Activated T-helper 1 cell treated with anti-CD3 and anti-CD28 coated beads, Interleukin-12 subunit alpha, Interleukin-12 subunit beta, Interleukin-2, Interleukin-4 antibody, amounts not matched to agents 30 ng/mL and 10 ng/mL and 1 ng/mL, durations not matched to agents 14 hours and 24 hours and 36 hours (primary cell): ENCODE measurements at places on chromosomes 16 and 17. TPM values are rescaled to one million over a fixed set of nuclear protein-coding genes. Genes with fewer than 3 reads are reported as not detected.

GRCh38 chr17:2685696-2686095 lies 25.9 kb downstream of the CLUH start:
- no peaks in the 10 kb centered on the region for H3K27me3 ChIP-seq
- H3K27ac ChIP-seq, result no peak overlapping the region
- H3K4me3 ChIP-seq, result no peak overlapping the region
- DNase-seq, result no peak

DNA sequence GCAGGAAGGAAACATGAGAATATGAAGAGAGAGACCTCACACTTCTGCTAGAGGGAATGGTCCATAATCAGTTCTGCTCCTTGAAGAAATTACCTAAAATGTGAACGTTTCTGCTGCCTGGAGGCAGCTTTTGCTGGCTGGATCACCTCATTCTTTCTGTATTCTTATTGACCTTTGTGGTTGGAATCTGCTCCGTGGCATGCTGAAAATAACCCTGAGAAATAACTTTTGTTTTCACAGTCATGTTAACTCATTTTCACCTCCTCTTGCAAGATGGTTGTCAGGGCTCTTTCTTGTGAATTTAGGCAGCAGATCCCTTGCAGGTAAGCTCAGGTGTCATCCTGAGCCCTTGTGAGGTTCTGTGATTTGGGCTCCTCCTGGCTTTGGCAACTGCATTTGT lies 70.2 kb downstream of the IRF8 start:
- H3K4me1 ChIP-seq, result peaks cover 37% of the 10 kb centered on the region
- H3K36me3 ChIP-seq, result peaks cover 7% of the 10 kb centered on the region
- DNase-seq, result no peak
- H3K4me3 ChIP-seq, result no peak overlapping the region
- H3K27ac ChIP-seq, result peak overlapping the region; percentile 18

DNA sequence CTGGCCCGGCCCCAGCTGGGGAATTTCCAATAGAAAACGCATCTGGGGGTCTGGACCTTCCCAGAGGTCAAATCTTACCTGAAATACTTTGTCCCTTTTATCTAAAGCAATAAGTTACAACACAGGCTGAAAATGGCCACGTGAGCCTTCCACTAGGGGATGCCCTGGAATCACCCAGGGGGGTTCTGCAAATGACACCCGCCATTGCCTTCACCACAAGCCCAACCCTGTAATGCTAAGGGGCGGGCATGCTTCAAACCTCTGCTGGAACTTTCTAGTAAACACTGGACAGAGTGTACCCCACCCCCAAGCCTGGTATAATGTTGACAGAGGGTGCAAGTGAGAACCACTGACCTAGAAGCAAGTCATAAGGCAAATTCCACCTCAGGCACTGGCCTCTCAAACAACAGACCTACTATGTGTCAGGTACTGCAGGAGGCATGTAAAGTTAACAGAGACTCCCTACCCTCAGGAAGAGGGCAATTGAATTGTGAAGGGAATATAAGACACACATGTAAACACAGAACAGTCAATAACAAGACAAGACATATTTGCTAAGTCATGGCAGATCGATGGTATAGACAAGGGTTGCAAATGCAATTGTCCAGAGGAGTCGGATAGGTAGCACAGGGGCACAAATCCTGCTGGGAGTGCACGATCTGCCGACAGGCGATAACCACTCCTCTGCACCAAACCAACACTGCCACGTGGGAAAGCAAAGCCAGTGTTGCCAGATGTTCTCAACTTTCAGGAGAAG lies 59.0 kb downstream of the ARHGAP17 start:
- no peaks in the 10 kb centered on the region for H3K4me1 ChIP-seq
- peaks cover 54% of the 10 kb centered on the region for H3K36me3 ChIP-seq
- DNase-seq, result no peak
- H3K27me3 ChIP-seq, result no peaks in the 10 kb centered on the region

- no peak overlapping the region for H3K4me3 ChIP-seq
- H3K36me3 ChIP-seq, result no peaks in the 10 kb centered on the region
- DNase-seq, result no peak
- no peaks in the 10 kb centered on the region for H3K4me1 ChIP-seq
Observed at GRCh38 chr17:69192754-69193153, 35.9 kb downstream of the ABCA10 start.

DNA sequence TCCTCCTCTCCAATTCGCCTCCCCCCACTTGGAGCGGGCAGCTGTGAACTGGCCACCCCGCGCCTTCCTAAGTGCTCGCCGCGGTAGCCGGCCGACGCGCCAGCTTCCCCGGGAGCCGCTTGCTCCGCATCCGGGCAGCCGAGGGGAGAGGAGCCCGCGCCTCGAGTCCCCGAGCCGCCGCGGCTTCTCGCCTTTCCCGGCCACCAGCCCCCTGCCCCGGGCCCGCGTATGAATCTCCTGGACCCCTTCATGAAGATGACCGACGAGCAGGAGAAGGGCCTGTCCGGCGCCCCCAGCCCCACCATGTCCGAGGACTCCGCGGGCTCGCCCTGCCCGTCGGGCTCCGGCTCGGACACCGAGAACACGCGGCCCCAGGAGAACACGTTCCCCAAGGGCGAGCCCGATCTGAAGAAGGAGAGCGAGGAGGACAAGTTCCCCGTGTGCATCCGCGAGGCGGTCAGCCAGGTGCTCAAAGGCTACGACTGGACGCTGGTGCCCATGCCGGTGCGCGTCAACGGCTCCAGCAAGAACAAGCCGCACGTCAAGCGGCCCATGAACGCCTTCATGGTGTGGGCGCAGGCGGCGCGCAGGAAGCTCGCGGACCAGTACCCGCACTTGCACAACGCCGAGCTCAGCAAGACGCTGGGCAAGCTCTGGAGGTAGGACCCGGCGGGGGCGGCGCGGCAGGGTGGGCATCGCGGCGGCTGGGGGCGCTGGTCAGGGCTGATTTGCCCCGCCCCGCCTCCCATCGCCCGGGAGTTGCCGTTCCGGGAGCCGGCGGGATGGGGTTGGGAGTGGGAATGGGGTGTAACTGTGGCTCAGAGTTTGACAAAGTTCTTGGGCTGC lies 567 bp downstream of the SOX9 start:
- no peak overlapping the region for H3K27ac ChIP-seq
- DNase-seq, result no peak
- no peak overlapping the region for H3K4me3 ChIP-seq
- H3K4me1 ChIP-seq, result no peaks in the 10 kb centered on the region
- H3K36me3 ChIP-seq, result peaks cover 2% of the 10 kb centered on the region

DNA sequence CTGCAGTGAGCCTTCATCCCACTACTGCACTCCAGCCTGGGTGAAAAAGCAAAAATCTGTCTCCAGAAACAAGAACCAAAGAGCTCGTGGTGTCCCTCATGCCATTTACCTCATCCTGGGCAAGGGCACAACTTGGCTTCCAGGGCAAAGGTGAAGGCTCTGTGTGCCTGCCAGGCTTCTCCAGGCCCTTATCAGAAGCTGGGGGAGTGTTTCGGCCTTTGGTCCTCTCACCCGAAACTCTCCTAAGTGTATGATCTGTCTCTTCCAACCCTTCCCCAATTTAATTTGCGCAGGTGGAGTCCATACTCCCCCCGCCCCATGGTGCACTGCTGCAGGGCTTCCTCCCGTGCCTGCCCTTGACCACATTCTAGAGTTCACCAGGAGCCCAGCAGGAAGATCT lies 1.1 kb downstream of the CES2 start:
- DNase-seq, result no peak
- H3K4me3 ChIP-seq, result peak overlapping the region; percentile 96
- peak overlapping the region; percentile 41 for H3K27ac ChIP-seq
- no peaks in the 10 kb centered on the region for H3K27me3 ChIP-seq

- H3K27me3 ChIP-seq, result peaks cover 18% of the 10 kb centered on the region
- no peaks in the 10 kb centered on the region for H3K4me1 ChIP-seq
- DNase-seq, result peak; percentile 30
- peak overlapping the region; percentile 84 for H3K4me3 ChIP-seq
Observed at GRCh38 chr17:19237389-19238166, 412 bp downstream of the EPN2 start.

- H3K4me1 ChIP-seq, result peaks cover 20% of the 10 kb centered on the region
- peak overlapping the region; percentile 89 for H3K4me3 ChIP-seq
Observed at GRCh38 chr17:29567554-29568330, 759 bp upstream of the TP53I13 start.

GRCh38 chr17:49003557-49004511 lies 6.6 kb downstream of the IGF2BP1 start:
- H3K4me1 ChIP-seq, result no peaks in the 10 kb centered on the region
- H3K36me3 ChIP-seq, result no peaks in the 10 kb centered on the region
- no peak overlapping the region for H3K27ac ChIP-seq
- no peak overlapping the region for H3K4me3 ChIP-seq
- H3K27me3 ChIP-seq, result peaks cover 89% of the 10 kb centered on the region
- no peak for DNase-seq

DNA sequence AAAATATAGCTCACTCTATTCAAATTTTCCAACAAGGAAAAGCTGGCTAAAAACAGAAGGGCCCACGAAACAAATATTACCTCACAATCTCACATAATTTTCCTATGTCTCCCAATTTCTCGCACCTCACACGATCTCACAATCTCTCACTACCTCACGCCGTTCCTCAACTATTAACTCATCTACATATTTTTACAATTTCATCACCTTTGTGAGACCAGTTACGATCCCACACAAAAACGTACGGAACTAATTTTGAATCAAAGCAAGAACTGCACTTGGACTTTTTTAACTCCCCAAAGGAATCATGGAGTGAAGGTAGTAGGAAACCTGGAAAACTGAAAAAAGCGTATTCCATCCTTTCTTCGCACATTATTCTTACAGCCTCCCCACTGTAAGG lies 1.1 kb downstream of the CBX1 start:
- peaks cover 42% of the 10 kb centered on the region for H3K4me1 ChIP-seq
- DNase-seq, result no peak
- H3K4me3 ChIP-seq, result peak overlapping the region; percentile 97
- H3K27me3 ChIP-seq, result no peaks in the 10 kb centered on the region

DNA sequence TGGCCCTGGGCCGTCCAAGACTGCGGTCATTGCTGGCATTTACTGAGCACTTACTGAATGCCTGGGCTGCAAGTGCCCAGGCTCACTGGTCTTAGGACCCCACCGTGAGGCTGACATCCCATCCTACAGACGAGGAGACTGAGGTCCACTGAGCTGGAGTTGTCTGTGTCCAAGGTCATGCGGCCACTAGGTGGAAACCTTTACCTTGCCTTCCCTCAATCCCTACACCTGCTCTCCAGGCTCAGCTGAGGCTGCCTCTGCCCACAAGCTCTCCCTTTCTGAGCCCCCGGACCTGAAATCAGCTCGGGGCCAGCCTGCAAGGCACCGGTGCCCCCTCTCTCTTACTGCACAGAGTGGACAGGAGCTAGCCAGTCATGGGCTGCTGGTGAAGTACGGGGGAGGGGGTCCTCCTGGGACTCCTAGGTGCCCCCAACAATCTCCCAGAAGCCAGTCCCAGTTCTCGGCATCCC lies 1.5 kb downstream of the CASKIN1 start:
- no peaks in the 10 kb centered on the region for H3K36me3 ChIP-seq
- no peak overlapping the region for H3K27ac ChIP-seq
- H3K27me3 ChIP-seq, result peaks cover 32% of the 10 kb centered on the region
- peak; percentile 25 for DNase-seq
- H3K4me3 ChIP-seq, result peak overlapping the region; percentile 15

DNA sequence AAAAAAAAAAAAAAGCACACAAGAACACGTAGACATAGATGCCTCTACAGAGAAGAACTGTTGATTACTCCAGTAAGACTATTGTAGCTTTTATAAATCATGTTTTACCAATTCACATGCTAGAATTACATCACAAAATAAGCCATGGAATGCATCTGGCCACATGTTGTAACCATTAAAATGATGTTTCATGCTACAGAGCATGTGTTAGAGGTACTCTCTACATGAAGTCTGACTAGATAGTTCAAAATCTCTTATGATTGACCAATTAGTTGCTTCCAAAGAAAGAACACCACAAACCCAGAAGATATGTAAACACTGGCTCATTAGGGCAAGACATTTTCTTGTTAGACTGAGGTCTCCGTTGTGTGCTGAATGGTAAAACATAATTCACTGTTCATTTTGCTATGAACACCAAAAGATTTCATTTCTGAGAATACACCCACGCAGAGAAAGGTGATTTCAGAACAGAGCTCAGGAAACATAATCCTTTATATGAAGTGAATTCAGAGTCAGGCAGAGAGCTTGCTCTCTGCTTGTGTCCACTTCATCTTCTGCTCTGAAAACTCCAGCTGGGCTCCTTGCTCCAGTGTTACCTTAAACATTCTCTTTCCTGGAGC lies 411.4 kb upstream of the SOX9 start:
- H3K4me1 ChIP-seq, result no peaks in the 10 kb centered on the region
- no peak overlapping the region for H3K4me3 ChIP-seq
- H3K27ac ChIP-seq, result no peak overlapping the region
- H3K36me3 ChIP-seq, result no peaks in the 10 kb centered on the region
- no peak for DNase-seq

SHISA9 gene
- total RNA-seq, result 0.18 TPM in 1 of 2 replicates, not detected in the other

TEX19 gene
- total RNA-seq, result 0.10 TPM in 1 of 2 replicates, not detected in the other

SLC13A5 gene
- total RNA-seq, result not detected in 2 replicates

SEPTIN12 gene
- not detected in 2 replicates for total RNA-seq

FOXF1 gene
- total RNA-seq, result not detected in 2 replicates
